ENCODE measurements at places on chromosomes 6 and 20.

DNA sequence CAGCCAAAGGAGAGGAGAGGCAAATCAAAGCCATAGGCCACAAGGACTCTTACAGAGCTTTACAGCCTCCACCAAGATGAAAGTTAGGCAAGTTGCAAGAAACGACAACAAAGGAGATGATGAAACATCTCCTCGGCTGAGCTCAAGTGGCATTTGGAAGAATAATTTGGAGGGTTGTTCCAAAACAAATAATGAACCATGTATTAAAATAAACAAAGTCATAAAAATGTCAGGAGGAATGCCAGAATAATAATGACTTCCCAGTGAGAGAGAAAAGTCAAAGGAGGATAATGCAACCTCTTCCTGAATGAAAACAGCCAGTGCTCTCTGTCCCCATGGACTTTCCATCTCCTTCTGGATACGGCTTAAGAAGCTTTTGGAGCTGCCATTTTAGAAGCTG, 371.4 kb upstream of the ID4 start:
- H3K27ac ChIP-seq = no peak overlapping the region
- peaks cover 3% of the 10 kb centered on the region for H3K4me1 ChIP-seq
- DNase-seq = no peak
- no peak overlapping the region for H3K4me3 ChIP-seq

GRCh38 chr6:160881148-160881808, 110.3 kb upstream of the MAP3K4 start:
- DNase-seq = no peak
- H3K4me3 ChIP-seq = no peak overlapping the region
- no peaks in the 10 kb centered on the region for H3K27me3 ChIP-seq
- H3K36me3 ChIP-seq = no peaks in the 10 kb centered on the region
- H3K4me1 ChIP-seq = peaks cover 2% of the 10 kb centered on the region

DNA sequence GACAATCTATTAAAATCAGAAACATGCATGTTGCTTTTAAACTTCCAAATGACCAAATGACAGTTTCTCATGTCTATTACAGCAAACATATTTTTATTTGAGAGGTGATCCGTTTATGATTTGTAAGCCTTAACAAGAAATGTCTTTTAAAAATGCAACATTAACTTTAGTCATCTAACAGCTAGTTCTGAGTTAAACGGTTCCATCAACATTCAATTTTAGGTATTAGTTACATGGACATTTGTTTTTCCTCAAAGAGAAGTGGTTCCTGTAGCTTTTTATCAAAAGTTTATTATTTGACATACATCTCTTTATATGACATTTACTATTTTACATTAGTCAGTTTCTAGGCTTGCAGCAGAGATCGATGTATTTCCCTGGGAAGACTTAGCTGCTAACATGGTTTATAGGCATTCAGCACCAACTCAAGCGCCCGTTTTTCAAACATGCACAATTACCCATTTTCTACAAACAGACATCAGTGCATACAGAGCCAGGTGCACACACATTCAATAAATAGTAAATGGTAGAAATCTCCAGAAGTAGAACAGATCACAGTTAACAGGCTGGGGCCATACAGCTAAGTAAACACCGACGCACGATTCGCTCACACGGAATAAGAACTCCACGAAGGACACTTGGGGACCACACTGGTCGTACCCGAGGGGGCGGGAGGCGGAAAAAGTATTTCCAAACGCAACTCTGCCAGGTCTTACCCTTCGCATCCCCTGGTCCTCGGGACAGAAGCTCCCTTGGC, 882 bp downstream of the CNR1 start:
- H3K4me3 ChIP-seq = peak overlapping the region; percentile 66
- H3K36me3 ChIP-seq = no peaks in the 10 kb centered on the region
- DNase-seq = no peak
- no peaks in the 10 kb centered on the region for H3K27me3 ChIP-seq

- peak overlapping the region; percentile 85 for H3K4me3 ChIP-seq
- DNase-seq = peak; percentile 65
- H3K27me3 ChIP-seq = no peaks in the 10 kb centered on the region
- H3K4me1 ChIP-seq = no peaks in the 10 kb centered on the region
- no peak overlapping the region for H3K27ac ChIP-seq
- H3K36me3 ChIP-seq = no peaks in the 10 kb centered on the region
Measured at GRCh38 chr6:18155864-18156421, 721 bp downstream of the KDM1B start.

GRCh38 chr6:138999949-139000725, 12.1 kb upstream of the REPS1 start:
- H3K27me3 ChIP-seq = no peaks in the 10 kb centered on the region
- no peaks in the 10 kb centered on the region for H3K4me1 ChIP-seq
- H3K36me3 ChIP-seq = no peaks in the 10 kb centered on the region
- DNase-seq = no peak
- no peak overlapping the region for H3K4me3 ChIP-seq
- H3K27ac ChIP-seq = no peak overlapping the region

DNA sequence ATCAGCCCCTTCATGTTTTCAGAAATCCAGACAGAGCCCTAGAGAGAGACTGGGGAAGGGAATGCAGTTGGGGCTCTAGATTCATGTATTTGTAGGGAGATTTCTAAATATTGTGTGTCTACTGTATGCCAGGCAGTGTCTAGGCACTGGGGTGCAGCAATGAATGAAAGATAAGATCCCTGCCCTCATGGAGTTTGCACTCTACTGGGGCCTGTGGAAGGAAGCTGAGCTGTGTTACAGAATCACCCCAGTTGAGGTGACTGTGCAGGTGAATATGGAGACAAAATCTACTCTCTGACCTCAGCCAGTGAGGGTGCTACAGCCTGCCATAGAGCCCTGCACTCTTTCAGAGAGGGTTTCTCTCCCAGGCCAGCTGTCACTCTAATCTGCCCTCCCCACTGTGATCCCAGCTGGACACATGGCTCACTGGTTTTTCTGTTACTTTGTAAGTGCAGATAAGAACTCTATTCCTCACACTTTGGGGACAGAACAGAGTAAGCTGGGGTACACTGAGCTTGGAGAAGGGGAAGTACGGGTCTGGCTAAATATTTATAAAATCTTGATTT, 69.2 kb upstream of the E2F3 start:
- no peaks in the 10 kb centered on the region for H3K36me3 ChIP-seq
- no peak overlapping the region for H3K4me3 ChIP-seq
- H3K4me1 ChIP-seq = no peaks in the 10 kb centered on the region
- H3K27me3 ChIP-seq = no peaks in the 10 kb centered on the region
- DNase-seq = no peak

- no peaks in the 10 kb centered on the region for H3K27me3 ChIP-seq
- DNase-seq = no peak
- no peak overlapping the region for H3K4me3 ChIP-seq
- H3K36me3 ChIP-seq = no peaks in the 10 kb centered on the region
- H3K4me1 ChIP-seq = no peaks in the 10 kb centered on the region
Measured at GRCh38 chr20:50054626-50055511, 58.1 kb downstream of the UBE2V1 start.

DNA sequence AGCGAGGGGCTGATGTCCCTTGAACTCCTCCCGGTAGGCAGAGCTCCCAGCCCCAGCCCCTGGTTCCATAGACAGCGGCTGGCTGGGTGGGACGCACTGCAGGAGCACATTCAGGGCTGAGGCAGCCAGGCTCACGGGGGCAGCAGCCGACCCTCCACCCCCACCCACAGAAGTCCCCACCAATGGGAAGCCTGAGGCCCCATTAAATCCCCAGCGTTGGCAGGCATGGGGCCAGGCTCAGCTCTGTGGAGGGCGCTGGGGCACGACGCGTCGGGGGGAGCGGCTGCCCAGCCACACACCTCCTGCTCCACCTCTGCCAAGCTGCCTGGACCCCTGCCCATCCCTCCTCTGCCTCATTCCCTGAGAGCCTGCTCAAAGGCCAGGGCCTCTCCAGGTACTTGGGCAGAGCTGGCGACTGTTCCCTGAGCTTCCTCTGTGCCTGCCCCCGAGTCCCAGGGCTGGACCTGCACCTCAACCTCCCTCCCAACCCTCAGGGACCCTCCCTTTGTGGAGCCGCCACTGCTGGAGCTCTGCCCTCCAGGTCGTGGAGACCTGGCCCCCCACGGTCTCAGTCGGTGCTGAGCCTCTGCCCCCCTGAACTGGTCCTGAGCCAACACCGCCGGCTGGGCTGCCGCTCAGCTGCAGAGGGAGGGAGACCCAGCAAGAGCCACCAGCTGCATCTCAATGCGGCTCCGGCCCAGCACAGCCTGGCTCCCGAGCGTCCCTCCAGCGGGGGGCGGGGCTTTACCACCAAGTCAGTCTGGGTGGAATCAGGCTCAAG, 9.1 kb downstream of the CHRNA4 start:
- no peaks in the 10 kb centered on the region for H3K4me1 ChIP-seq
- H3K4me3 ChIP-seq = no peak overlapping the region
- H3K36me3 ChIP-seq = no peaks in the 10 kb centered on the region

- H3K36me3 ChIP-seq = no peaks in the 10 kb centered on the region
- no peak overlapping the region for H3K4me3 ChIP-seq
- H3K4me1 ChIP-seq = no peaks in the 10 kb centered on the region
- no peaks in the 10 kb centered on the region for H3K27me3 ChIP-seq
- no peak overlapping the region for H3K27ac ChIP-seq
- no peak for DNase-seq
Measured at GRCh38 chr6:127641905-127642304, 64.9 kb downstream of the C6orf58 start.

GRCh38 chr6:129732034-129732433, 22.1 kb upstream of the ARHGAP18 start:
- H3K36me3 ChIP-seq = no peaks in the 10 kb centered on the region
- no peaks in the 10 kb centered on the region for H3K4me1 ChIP-seq
- H3K4me3 ChIP-seq = no peak overlapping the region
- no peak overlapping the region for H3K27ac ChIP-seq

DNA sequence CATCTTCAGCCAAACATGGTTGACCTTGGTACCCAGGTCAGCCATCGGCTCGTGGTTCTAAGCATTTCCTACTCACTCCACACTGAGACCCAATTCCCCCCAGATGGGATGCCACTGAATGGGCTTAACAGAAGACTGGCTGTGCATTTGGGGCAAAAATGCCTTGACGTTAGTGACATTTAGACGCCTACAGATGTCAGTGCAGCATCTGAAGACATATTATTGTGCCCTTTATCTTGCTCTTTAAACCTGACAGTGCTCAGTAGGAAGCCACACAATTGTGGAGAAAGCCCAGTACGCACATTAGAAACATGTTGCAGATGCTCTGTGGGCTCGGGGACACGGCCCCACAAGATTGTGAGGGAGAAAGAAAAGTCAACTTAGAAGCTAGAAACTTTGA, 414.7 kb downstream of the PTPRT start:
- no peak for DNase-seq
- H3K4me1 ChIP-seq = no peaks in the 10 kb centered on the region
- H3K27me3 ChIP-seq = no peaks in the 10 kb centered on the region
- H3K4me3 ChIP-seq = no peak overlapping the region
- H3K36me3 ChIP-seq = peaks cover 2% of the 10 kb centered on the region

DNA sequence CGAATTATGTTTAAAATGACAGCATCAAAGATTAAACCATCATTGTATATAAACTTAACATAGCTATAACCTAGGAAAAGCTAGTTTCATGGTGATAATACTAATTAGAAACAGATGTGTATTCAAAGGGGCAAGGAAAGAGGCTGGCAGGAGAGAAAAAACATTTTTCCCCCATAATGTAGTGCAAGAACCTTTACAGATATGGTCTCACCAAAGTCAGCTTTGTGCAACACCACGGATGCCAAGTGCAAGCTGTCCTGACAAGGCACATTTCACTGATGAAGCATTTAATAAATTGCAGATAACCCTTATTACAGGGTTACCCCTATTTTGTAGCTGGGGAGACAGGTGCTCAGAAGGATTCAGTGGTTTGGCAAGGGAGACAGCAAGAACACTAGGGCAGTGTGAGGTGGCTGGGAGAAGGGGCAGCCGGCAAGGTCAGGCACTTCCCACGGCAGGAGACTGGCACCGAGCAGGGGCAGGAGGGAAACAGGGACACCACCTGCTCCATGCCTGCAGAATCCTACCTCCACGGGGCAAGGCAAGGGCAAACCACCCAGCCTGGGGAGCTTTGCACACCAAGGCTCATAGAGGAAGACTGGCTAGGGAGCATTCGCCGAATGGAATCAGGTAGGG, 6.5 kb downstream of the RPS6KA2 start:
- no peaks in the 10 kb centered on the region for H3K27me3 ChIP-seq
- no peaks in the 10 kb centered on the region for H3K36me3 ChIP-seq
- no peak overlapping the region for H3K4me3 ChIP-seq
- H3K4me1 ChIP-seq = peaks cover 4% of the 10 kb centered on the region
- H3K27ac ChIP-seq = peak overlapping the region; percentile 35
- DNase-seq = no peak

All from aorta (tissue), 5 donors.